ENCODE measurements at places on chromosomes 1 and 21.
A peak's percentile ranks its signal among the peaks of the same experiment; 100 is the strongest.

DNA sequence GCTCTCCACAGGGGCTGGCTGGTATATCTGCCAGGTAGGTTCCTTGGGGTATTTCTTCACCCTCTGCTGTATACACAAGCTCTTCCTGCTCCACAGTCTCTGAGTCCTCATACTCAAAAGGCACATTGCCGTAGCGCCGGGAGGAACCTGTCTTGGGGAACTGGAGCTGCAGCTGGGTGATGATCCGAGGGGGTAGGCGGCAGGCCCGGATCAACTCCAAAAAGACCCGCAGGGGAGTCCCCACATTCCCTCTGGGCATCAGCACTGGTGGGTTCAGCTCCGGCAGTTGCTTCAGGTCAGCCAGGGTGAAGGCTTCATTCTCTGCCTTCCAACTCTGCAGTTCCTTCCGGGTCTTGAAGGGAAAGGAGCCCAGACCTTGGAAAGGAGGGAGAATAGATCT lies 2.9 kb downstream of the GPATCH3 start:
- DNase-seq, result no peak

GRCh38 chr1:230573658-230574057 lies 68.6 kb upstream of the COG2 start:
- DNase-seq, result no peak

DNA sequence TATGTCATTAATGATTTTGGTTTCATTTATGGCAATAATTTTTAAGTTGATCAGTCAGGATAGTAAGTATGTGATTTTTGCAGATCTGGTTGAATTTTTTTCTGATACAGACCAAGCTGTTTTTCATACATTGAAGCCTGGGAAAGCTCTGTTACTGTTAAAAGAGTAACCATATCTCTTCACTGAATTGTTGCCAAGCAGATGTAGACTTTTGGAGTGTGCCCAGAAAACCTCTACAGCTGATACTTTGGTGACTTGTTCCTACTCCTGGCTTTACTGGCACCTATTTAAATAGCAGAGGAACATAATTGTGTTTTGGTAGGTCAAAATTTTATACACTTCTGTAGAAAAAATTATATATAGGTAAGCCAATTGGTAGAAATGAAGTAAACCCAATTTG lies 49.4 kb downstream of the NFIA start:
- no peak for DNase-seq

GRCh38 chr1:231172411-231172810 lies 10.6 kb downstream of the TRIM67 start:
- no peak for DNase-seq

DNA sequence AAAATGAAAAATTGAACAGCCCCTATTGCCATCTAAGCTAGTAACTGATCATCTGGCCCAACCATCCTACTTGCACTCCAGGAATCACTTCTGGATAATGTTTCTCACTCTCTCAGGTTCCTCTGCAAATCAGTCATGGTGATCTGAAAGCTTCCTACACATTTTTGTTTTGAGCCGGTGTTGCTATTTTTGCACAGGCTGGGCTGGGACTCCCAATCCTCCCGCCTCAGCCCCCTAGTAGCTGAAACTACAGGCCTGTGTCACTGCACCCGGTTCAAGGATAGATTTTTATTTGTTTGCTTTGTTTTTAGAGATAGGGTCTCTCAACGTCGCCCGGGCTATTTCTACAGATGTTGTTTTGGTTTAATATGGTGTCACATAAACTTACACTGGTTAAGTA lies 40.5 kb upstream of the HMCN1 start:
- DNase-seq, result no peak

DNA sequence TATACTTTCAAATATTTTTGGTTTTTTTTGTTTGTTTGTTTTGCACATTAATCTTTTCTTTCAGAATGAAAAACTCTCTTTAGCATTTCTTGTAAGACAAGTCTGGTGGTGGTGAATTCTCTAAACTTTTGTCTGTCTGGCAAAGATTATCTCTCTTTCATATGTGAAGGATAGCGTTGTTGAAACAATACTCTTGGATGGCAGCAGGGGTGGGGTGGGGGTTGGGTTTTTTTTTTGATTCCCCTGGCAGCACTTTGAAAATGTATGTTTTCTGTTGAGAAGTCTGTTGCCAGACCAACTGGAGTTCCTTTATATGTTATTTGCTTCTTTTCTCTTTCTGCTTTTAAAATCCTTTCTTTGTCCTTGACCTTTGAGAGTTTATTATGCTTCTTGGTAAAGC lies 160.2 kb downstream of the VAV3 start:
- no peak for DNase-seq

GRCh38 chr1:188402986-188403385 lies 1574.2 kb downstream of the PLA2G4A start:
- no peak for DNase-seq

DNA sequence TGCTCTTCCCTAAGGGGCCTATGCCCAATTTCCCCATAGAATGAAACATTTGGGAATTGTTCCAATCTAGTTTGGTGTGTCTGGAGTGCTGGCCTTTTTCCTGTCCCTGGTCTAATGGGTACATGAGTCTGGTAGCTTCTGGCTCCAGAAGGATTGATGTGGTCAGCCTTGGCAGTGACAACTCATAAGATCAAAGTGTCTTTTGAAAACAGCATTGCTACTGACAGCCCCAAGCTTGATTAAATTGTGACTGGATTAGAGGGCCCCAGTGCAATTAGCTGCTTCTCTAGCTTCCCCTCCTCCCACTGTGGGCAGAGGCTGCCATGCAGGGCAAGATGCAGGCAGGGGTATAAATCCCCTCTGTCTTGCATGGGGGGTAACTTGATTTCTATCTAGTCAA lies 130.9 kb downstream of the UCK2 start:
- no peak for DNase-seq

GRCh38 chr1:239861985-239862384 lies 229.7 kb upstream of the FMN2 start:
- no peak for DNase-seq

DNA sequence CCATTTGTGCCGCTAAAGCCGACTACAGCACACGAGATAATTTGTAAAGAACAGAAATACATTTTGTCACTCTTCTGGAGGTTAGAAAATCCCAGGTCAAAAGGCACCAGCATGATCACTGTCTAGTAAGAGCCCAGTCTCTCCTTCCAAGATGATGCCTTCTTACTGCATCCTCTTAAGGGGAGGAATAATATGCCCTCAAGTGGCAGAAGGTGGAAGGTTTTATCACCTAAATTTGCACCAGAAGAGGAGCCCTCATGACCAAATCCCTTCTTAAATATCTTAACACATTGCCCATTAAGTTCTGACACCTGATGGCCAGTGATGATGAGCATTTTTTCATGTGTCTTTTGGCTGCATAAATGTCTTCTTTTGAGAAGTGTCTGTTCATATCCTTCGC lies 326.7 kb upstream of the RGS18 start:
- DNase-seq, result no peak

DNA sequence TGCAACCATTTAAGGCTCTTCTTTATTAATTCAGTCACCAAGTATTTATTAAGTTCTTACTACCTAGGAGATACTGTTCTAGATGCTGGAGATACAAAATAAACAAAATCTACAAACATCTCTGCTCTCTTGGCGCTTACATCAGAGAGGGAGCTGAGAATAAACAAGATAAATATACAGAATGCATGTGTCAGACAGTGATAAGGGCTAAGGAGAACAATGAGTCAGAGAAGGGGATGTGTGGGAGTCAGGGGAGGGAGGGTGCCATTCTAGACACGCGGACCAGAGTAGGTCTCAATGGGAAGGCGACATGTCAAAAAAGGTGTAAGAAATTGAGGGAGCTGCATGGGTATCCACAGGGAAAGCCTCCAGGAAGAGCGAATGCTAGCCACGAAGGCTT lies 393.2 kb downstream of the RWDD3 start:
- no peak for DNase-seq

- DNase-seq, result peak; percentile 18
Observed at GRCh38 chr1:3319874-3320245, 134.6 kb upstream of the ARHGEF16 start.

- DNase-seq, result no peak
Observed at GRCh38 chr21:41744028-41744930, 22.6 kb downstream of the RIPK4 start.

DNA sequence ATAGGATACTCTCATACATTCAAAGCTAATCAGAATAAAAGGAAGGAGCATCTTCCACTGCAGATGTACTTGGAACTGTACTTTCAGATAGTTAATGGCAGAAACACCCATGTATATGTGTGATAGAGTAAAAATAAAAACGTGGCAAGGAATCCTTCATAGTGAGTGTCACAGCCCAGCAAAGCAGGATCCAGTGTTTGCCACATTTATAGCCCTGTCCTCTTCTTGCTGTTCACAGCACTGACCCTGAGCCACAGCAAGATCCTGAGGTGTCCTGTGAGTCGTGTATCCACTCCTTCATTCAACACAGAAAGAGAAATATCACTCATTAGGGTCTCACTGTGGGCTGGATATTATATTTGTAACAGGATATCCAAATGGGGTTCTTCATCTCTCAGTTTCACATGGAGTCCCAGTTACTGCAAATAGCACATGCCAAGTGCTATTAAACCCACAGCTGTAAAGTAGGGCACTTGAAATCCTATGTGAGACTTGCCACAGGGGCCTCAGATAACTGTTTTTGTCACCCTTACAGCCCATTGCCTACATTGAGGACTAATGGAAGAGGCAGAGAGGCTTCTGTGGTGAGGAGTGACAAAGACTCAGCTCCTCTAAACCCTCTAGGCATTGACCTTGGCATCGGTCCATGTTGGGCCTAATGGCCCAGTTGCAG lies 41.3 kb downstream of the CYP2J2 start:
- no peak for DNase-seq

DNA sequence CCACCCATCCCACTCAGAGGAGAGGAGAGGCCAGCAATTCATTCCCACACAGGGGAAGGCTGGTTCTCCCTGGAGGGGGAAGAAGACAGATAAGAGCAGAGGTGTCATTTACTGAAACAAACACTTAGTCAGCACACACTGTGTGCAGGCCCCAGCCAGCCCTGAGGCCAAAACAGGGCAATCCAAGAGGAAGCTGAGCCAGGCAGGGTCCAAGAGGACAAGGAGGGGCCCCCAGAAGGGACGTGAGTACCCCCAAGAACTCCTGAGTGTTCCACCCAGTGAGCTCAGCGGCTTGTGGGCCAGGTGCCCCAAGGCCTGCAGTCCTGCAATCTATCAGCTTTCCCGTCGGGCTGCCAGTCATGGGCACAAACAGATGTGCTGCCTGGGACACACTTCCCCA lies 15.8 kb downstream of the ADGRB2 start:
- DNase-seq, result no peak

DNA sequence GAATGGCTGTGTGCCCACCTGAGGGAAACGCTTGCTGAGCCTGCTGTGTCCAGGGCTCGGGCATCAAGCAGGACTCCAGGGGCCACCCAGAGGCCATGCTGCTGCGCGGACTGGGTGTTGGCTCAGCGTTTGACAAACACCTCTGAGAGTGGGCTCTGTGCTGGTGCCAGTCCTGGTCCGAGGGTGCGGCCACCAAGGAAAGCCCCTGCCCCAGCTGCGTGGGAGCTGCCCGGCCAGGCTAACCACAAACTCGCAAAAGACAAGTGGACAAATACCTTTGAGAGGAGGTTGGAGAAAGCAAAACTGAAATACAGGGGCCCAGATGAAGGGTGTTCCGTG lies 65.6 kb upstream of the TTC34 start:
- no peak for DNase-seq

GRCh38 chr1:54837002-54837853 lies 36.1 kb upstream of the TTC22 start:
- DNase-seq, result no peak

DNA sequence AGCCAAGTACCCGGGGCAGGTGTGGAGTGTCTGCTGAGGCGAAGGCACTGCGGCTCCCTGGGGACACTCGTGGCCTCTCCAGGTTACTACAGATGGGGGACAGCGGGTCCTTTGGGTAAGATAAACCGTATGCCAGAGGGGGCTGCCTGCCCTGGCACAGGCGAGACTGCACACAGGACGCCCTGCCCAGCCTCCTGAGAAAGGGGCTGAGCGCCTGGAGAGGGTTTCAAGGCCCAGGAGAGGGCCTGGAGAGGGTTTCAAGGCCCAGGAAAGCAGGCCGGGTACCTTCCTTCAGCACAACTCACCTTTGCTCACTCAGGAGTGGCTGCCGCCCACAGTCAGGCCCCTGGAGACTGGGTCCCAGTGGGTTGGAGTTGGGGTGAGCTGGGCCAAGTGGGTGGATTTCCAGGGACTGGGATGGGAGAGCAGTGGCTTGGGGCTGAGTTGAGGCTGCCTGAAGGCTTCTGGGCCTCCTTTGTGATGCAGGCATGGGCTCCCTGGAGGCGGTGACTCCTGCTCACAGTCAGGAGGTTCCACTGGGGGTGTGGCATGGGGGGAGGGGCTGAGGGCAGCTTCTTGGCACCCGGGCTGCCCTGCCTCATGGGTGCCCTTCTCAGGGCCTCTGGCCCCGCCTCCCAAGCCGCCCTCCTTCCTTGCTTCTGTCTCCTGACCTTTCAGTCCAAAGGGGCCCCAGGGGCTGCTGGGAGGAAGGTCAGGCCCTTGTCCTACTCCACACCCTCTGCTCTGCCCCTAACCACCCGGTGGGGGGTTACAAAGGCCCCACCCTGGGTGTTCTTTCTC lies at the start of gene MMEL1:
Gene MMEL1, minus strand, starts transcription at position 456 of the 801 bp plus-strand sequence. CDS start 3,532 bp downstream, outside the sequence.
- no peak for DNase-seq

GRCh38 chr21:45937721-45938452 lies 43.7 kb upstream of the COL6A1 start:
- no peak for DNase-seq

DNA sequence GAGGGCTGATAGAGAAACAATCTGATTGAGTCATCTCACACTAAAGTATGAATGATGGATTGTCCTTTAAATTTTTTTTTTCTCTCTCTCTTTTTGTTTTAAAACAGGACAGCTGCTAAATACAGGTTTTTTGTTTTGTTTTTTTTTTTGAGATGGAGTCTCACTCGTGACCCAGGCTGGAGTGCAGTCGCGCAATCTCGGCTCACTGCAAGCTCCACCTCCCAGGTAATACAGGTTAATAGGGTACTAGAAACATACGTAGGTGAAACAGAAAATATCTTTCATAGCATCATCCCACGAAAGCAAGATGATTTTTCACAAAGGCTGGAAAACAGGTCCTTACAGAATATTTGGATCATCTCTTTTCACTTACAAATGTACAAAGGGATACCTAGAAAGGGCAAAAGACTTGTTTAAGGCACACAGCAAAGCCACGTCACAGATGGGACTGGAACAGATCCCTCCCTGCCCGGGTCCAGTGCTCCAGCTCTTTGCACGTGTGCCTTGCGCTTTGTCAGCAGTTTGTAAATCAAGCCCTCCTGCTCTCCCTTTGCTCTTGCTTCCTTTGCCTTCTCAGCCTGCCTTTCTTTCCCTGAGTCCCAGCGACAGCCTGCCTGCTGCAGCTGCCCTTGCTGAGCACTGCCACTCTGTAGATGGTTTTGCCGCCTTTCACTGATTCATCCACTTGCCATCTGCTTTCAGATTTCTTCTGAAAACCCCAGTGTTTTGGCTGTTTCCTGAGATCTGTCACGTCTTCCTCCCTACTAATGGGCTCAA lies 171.3 kb upstream of the BEND5 start:
- DNase-seq, result no peak

GRCh38 chr1:99565606-99566289 lies 80.2 kb upstream of the PALMD start:
- DNase-seq, result no peak

- no peak for DNase-seq
Observed at GRCh38 chr1:41109310-41110197, 88.0 kb upstream of the SLFNL1 start.

Data from GM12864 (cell line).